ENCODE measurements at places on chromosomes 16 and 17. TPM values are rescaled to one million over a fixed set of nuclear protein-coding genes. Genes with fewer than 3 reads are reported as not detected.

- no peaks in the 10 kb centered on the region for H3K36me3 ChIP-seq
- H3K4me3 ChIP-seq: no peak overlapping the region
- DNase-seq: peak; percentile 36
- H3K4me1 ChIP-seq: no peaks in the 10 kb centered on the region
- no peak overlapping the region for H3K27ac ChIP-seq
Measured at GRCh38 chr17:16935786-16936185, 36.1 kb downstream of the TNFRSF13B start.

DNA sequence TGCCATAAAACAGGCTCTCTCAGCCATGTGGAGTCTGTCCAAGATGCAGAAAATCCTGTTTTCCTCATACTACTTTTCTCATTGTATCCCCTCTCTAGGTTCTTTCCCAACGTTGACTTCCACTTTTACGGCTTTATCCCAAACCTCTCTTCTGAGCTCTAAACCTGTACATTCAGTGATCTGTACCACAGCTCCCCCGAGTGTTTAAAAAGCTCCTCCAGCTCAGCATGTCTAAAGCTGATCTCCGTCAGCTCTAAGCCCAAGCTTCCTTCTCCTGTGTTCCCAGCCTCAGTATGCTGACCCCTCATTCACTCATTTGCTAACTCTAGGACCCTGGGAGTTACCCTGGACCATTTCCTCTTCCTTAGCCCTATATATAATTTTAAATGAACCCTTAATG, 144.6 kb downstream of the DNAH9 start:
- H3K4me1 ChIP-seq: no peaks in the 10 kb centered on the region
- no peak overlapping the region for H3K27ac ChIP-seq
- no peak overlapping the region for H3K4me3 ChIP-seq
- no peaks in the 10 kb centered on the region for H3K36me3 ChIP-seq

GRCh38 chr17:43791589-43791988, 11.4 kb downstream of the CFAP97D1 start:
- no peak for DNase-seq
- H3K36me3 ChIP-seq: no peaks in the 10 kb centered on the region
- H3K4me1 ChIP-seq: no peaks in the 10 kb centered on the region
- no peaks in the 10 kb centered on the region for H3K27me3 ChIP-seq

- H3K27me3 ChIP-seq: no peaks in the 10 kb centered on the region
- H3K36me3 ChIP-seq: no peaks in the 10 kb centered on the region
- no peak overlapping the region for H3K4me3 ChIP-seq
- no peak for DNase-seq
Measured at GRCh38 chr16:84839054-84839453, 19.3 kb downstream of the CRISPLD2 start.

GRCh38 chr17:73973586-73974409, 229.7 kb upstream of the RPL38 start:
- H3K27ac ChIP-seq: no peak overlapping the region
- DNase-seq: no peak
- H3K4me3 ChIP-seq: no peak overlapping the region
- no peaks in the 10 kb centered on the region for H3K4me1 ChIP-seq
- H3K27me3 ChIP-seq: no peaks in the 10 kb centered on the region

DNA sequence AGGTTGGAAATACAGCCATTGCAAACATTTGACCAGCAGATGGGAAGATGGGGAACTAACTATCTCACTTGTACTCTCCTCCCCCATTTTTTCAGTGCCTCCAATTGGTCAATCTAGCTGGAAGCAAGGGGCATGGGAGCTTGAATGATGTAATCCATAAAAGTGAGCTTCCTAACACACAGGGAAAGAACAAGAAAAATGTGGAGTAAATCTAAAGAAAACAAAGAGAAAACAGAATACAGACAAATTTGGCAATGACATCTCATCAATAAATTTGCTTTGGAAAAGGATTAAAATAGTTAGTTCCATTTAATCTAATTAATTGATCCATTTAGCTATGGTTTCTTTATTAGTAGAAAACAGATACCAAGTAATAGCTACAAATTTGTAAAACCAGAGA, 592.6 kb upstream of the SOX9 start:
- H3K4me3 ChIP-seq: no peak overlapping the region
- H3K36me3 ChIP-seq: no peaks in the 10 kb centered on the region
- H3K27ac ChIP-seq: no peak overlapping the region
- no peaks in the 10 kb centered on the region for H3K4me1 ChIP-seq

DNA sequence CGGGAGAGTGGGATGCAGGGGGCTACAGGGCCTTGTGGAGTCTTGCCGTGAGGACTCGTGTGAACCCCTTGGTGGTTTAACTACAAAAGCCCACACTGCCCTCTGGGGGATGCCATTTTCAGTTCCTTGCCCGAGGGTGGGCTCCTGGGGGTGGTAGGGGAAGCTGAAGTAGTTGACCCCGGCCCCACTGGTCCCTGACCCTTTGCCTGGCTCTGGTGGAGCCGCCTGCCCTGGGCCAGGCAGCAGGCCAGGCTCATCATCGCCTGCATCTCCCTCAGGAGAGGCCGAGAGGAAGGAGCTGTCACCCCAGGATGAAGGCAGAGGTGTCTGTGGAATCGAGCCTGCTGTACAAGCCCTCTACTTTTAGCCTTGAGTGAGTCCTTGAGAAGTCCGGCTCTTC, 10.2 kb downstream of the COX4I1 start:
- no peak overlapping the region for H3K27ac ChIP-seq
- H3K4me3 ChIP-seq: no peak overlapping the region
- no peaks in the 10 kb centered on the region for H3K27me3 ChIP-seq
- H3K36me3 ChIP-seq: no peaks in the 10 kb centered on the region
- DNase-seq: no peak

- H3K4me1 ChIP-seq: no peaks in the 10 kb centered on the region
- H3K36me3 ChIP-seq: no peaks in the 10 kb centered on the region
- H3K27me3 ChIP-seq: no peaks in the 10 kb centered on the region
- peak; percentile 87 for DNase-seq
- peak overlapping the region; percentile 88 for H3K4me3 ChIP-seq
Measured at GRCh38 chr17:57086069-57086930, 1.3 kb downstream of the AKAP1 start.

DNA sequence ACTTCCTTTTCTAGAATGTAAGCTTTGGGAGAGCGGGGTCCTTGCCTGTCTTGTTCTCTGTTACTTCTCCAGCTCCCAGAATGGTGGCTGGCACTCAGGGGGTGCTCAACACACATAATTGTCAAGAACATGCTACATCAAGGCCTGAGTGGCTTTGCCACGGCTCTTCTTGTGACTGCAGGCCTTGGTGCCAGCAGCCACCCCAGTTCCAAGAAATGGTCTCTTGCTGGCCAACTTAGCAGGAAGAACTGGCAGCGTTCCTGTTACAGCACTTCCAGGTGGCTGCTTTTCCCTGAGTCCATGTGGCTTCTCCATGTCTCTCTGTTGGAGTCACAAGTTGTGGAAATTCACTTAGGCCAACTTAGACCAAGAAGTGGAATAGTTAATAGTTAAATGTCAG, 36.1 kb downstream of the PRKCB start:
- no peaks in the 10 kb centered on the region for H3K27me3 ChIP-seq
- H3K36me3 ChIP-seq: no peaks in the 10 kb centered on the region
- no peaks in the 10 kb centered on the region for H3K4me1 ChIP-seq

DNA sequence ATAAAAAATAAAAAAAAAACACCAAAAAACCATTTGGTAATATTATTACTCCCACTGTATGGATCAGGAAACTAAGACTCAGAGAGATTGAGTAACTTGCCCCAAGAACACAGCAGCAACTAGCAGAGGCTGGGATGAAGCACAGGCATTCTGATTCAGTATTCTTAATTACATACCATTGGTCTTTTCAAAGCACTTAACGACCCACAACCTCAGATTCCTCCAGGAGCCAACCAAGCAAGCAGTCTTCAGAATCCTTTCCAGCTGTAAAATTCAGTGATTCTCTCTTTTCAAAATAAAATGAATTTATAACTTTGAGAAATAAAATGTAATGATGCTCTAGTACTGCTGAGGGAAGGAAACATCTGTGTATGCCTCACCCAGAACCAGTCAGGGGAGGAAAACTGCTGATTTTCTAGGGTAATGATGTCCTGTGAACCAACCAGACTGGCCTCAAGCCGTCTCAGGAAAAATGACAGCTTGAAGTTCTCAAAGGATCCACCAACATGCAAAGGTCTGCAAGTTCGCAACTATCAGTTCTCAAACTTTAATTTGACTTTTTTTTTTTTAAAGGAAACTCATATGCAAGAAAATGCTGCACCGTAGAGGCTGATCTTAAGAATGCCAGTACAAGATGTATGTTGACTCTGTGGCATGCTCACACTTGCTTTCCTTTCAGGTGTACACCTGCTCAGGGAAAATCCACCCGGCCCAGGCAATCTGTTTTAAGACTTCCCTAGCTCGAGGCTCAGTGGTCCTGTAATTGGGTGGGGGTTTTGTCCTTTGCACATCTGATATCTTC, 9.0 kb downstream of the CUEDC1 start:
- no peaks in the 10 kb centered on the region for H3K36me3 ChIP-seq
- H3K27me3 ChIP-seq: no peaks in the 10 kb centered on the region
- peak overlapping the region; percentile 45 for H3K4me3 ChIP-seq
- no peak for DNase-seq

SMPD3 gene
- 353 TPM for total RNA-seq

GPR179 gene
- total RNA-seq: 0.18 TPM

PRSS33 gene
- not detected for total RNA-seq

TSPAN10 gene
- total RNA-seq: not detected

GJC1 gene
- 2.1 TPM for total RNA-seq

KRTAP9-8 gene
- not detected for total RNA-seq

CDC42EP4 gene
- total RNA-seq: 127 TPM
